Activated CD4-positive, alpha-beta T cell treated with anti-CD3 and anti-CD28 coated beads, Interleukin-2, amount 50 U/mL, for 4 hours (primary cell): ENCODE measurements at places on chromosomes 4 and X.

GRCh38 chrX:98956014-98956413, 1454.1 kb downstream of the PCDH19 start:
- no peak for DNase-seq

DNA sequence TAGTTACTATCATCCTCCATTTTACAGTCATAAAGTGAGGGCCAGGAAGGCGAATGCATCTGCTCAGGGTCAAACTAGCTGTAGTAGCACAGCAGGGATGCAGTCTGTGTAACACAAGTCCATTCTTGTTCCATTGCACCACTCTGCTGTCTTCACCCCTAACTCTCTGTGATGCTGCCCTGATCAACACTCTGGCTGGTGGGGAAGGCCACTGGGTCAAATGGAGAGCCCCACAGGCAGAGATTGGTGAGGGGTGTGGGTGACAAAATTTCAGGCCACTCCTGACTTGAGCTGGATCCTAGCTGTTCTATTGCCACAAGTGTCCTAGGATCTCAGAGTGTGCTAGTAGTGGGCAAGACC, 136.5 kb downstream of the PJA1 start:
- DNase-seq: no peak

GRCh38 chr4:25283948-25284347, 28.6 kb upstream of the ZCCHC4 start:
- no peak for DNase-seq

DNA sequence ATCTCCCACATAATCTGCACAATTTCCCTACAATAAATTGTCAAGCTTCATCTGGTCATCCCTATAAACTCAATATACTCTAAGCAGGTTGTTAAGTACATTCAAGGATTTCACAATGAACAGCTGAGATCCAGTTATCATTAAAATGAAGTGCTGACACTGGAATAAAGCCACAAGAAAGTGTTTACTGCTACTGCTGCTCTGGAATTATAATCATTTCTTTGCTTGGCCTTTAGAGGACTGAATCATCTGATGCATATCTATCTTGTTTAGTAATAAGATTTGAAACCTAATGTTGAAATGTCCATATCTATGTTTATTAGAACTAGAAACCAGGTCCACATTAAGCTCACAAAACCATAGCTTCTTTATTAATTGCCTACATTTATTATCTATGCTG, 338.6 kb upstream of the ZFP42 start:
- DNase-seq: no peak

- DNase-seq: no peak
Measured at GRCh38 chr4:46934726-46935125, 25.7 kb upstream of the COX7B2 start.

DNA sequence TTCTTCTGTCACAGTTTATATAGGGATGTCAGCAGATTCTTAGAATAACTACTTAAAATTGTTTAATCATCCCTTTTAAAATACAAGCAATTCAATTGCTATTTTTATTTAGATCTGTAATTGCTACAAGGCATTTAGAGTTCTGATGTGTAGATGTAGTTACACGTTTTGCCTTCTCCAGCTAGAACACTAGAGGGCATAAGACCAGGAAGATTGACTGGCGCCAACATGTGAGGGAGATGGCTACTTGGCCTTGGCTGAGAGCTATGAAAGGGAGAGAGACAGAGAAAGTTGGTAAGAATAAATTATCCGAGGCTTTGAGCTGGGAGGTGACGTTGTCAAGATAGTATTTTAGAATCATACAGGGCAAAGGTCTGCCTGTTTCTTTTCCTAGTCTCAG, 563.7 kb upstream of the PRKX start:
- no peak for DNase-seq

GRCh38 chr4:128809477-128810330, at the start of gene JADE1:
Gene JADE1 (plus strand): TSS chr4:128809700. CDS start chr4:128831759, 22,059 bp downstream.
- DNase-seq: peak; percentile 92

GRCh38 chrX:139720136-139720535, 12.2 kb upstream of the MCF2 start:
- no peak for DNase-seq

DNA sequence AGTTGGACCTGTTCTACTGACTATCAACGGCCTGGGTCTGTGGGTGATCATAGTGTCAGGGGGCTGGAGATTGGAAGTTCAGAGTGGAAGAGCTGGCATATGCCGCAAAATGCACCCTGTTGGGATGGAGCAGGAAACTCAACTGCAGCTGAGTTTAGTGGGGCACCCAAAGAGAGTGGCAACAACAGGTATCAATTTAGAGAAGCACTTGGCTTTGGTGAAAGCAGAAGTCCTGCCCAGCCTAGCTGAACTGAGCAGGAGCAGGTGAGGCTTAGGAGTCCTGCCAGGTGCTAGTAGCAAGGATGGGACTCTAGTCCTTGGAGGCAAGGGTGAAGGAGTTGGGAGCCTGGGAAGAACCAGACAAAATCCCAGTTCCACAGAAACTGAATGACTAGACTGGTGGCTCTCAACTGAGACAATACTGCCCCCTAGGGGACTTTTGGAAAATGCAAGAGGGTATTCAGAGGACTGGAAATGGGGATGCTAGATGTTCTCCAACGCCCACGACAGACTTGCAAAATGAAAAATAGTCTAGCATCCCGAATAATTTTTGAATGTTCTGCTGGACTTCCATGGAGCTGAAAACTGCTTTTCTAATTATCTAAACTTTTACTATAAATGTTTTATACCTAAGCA, 49.4 kb downstream of the RTL9 start:
- DNase-seq: peak; percentile 9

DNA sequence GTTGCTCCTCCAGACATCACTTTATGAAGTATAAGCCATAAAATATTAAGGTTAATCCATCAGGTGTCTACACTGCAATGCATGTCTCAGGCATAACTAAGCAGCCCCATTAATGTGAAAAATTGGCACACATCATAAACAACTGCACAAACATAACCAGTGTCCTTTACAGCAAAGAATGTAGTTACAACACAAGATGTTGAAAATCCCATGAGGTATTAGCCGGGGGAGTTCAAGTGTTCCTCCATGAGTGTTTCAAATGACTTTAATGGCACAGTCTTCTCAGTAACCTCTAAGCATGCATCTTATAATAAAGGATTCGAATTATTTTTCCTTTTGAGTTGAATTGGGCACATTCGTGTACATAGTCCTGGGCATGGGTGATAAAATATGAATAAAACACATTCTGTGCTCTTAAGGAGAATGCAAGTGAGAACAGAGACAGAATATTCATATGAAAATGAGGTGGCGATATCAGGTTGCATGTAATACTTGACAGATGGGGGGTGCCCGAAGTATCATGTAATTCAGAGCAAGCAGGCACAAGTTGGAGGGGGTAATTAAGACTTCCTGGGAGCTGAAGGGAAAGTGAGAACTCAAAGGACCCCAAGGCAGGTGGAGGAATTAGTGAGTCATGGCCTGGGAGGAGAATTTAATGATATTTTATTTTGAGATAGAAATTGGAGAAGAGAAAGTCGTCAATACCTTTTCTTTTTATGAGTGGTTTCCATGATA, 18.2 kb upstream of the VCX2 start:
- no peak for DNase-seq

- no peak for DNase-seq
Measured at GRCh38 chrX:20378233-20378920, 111.7 kb upstream of the RPS6KA3 start.

GRCh38 chr4:95550115-95550987, 1.6 kb upstream of the UNC5C start:
- DNase-seq: no peak

- no peak for DNase-seq
Measured at GRCh38 chrX:138026211-138026610, 460.3 kb downstream of the ZIC3 start.

GRCh38 chr4:3676196-3676595, 90.0 kb upstream of the ADRA2C start:
- no peak for DNase-seq
